Effector memory CD8-positive, alpha-beta T cell (primary cell): ENCODE measurements at places on chromosomes 4 and X.

- DNase-seq = no peak
Observed at GRCh38 chr4:184644553-184645307, 4.5 kb downstream of the CASP3 start.

GRCh38 chrX:43380704-43381103 is 275.4 kb upstream of the MAOA start:
- no peak for DNase-seq

GRCh38 chr4:158008551-158009218 is 164.1 kb downstream of the GASK1B start:
- no peak for DNase-seq

GRCh38 chr4:40238700-40239548 is 42.1 kb downstream of the RHOH start:
- peak; percentile 74 for DNase-seq

GRCh38 chr4:81806485-81806884 is 334.8 kb upstream of the RASGEF1B start:
- no peak for DNase-seq

DNA sequence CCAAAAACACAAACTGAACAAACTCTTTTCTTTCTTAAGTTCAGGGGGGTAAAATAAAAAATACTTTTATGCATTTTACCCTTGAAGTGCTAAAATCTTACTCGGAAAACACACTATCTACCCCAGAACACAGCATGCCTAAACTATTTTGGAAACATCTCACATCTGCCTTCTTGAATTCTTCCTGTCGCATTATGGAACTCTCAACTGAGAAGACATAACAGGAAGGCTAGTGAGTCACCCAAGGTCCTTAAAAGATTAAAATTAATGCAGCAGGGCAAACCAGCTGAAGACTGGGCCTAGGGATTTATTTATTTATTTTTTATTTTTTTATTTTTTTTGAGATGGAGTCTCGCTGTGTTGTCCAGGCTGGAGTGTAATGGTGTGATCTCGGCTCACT is 208.2 kb downstream of the APBB2 start:
- DNase-seq = no peak

DNA sequence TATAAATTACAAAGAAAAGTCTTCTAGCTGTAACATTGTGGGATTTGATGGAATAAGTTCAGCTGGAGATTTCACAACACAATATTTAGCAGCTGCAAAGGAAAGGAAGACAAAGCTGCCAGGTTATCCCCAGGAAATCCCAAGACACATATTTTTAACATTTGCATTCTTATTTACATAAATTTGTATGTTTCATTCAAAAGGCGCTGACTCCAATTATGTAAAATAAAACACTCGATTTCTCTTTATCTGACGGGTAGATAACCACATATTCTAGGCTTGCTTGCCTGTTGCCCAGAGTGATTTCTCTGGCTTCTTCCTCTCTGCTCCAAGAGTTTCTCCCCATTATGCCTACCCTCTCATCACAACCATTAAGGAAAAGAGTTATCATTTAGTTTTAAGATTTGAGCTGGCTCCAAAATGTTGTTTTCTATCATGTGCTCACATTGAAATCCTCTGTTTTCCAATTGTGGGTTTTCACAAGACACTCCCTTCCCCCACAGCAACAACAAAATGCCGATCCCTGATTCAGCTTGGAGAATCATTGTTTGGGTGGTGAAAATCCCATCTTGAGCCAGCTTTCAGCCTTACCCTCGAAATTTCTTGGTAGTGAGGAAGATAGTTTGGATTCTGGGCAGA is 128.2 kb upstream of the RASGEF1B start:
- no peak for DNase-seq

GRCh38 chr4:45661893-45662292 is 462.0 kb downstream of the GABRG1 start:
- no peak for DNase-seq

- DNase-seq = no peak
Observed at GRCh38 chr4:138290805-138291204, 48.7 kb upstream of the SLC7A11 start.

DNA sequence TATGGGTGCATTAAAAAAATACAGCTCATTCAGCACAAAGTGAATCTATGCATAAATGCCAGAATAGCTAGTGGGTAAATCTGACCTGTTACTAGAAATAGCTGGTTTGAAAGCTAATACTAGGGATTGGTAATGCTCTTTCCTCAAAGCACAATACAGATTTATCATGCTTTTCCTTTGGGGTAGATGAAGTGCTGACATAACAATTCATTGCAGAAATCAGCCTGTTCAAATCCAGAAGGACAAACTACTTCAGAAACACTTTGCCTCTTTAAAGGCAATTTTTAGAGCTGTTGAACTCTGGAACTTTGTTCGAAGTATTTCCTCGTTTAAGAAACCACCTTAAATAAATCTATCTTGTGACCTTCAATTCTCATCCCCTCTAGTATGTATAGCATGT is 957.9 kb downstream of the ARAP2 start:
- no peak for DNase-seq

DNA sequence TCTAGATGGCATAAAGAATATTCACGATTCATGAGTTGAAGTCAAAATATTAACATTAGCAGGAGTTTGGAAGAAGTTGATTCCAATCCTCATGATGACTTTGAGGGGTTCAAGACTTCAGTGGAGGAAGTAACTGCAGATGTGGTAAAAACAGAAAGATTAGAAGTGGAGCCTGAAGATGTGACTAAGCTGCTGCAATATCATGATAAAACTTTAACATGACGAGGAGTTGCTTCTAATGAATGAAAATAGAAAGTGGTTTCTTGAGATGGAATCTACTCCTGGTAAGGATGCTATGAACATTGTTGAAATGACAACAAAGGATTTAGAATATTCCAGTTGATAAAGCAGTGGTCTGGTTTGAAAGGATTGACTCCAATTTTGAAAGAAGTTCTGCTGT is 70.1 kb upstream of the TMLHE start:
- DNase-seq = no peak

DNA sequence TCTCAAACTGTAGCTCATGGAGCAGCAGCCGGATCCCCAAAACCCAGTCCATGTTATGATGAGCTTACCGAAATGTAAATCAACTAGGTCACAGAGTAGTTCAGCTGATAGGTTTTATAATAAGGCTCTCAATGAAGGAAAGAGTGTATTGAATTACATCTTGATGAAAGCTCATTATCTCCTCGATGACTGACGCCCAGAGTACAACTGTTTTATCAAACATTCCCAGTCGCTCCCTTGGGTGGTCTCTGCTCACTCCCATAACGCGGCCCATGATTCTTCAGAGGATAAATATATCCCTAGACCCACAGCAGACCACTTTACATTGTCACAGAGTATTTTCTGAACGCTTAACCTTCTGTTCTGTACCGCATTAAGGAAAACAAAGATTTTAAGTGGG is 452.3 kb upstream of the GALNT7 start:
- no peak for DNase-seq

GRCh38 chr4:117793845-117794480 is 240.3 kb upstream of the NDST3 start:
- no peak for DNase-seq

DNA sequence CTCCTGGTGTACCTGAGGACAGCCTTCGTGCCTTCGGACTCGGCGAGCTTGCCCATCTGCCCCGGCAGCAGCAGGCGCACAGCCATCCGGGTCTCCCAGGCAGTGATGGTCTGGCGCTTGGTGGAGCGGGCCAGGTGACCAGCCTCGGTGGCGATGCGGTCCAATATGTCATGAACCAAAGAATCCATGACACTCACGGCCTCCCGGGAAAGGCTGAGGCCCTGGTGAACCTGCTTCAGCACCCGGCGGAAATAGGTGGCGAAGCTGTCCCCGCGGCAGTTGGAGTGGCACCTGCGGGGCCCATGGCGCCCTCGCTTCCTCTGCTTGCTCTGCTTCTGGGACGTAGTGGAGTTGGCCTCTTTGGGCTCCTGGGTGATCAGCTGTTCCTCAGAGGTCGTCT is 350 bp downstream of the H2BW1 start:
- no peak for DNase-seq

DNA sequence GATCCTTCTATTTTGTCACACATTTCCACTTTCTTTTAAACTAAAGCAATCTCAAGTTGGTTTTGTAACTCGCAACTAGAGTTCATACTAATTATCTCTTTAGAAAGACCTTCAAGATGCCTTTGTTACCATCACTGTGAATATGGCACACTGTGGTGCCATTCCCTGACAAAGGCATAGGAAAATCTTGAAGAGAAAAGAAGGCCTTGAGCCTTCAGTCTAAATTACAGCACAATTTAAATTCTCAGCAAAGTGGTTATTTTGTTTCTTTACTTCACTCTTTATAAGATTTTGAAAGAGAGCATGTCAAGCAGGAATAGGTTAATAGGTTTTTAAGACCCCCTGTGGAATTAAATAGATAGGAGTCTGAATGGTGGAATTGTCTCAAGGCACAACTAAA is 89.0 kb upstream of the BANK1 start:
- DNase-seq = no peak

DNA sequence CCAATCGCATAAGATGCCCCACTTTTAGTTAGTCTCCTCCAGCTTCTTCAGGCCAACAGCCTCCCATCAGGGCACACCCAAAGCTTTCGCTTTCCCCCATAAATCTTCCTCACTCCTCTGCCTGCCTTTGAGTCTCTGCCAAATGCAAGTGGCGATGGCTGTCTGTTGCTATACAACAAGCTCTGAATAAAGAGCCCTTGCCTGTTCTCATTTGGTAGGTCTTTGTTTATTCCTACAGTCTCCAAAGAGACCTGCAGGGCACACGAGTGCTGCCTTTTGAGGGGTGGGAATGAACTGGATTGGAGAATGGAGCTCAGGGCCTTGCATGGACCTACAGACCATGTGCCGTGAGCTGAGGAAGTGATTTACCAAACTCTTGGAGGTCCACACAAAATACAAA is 52.2 kb upstream of the SOD3 start:
- DNase-seq = no peak

DNA sequence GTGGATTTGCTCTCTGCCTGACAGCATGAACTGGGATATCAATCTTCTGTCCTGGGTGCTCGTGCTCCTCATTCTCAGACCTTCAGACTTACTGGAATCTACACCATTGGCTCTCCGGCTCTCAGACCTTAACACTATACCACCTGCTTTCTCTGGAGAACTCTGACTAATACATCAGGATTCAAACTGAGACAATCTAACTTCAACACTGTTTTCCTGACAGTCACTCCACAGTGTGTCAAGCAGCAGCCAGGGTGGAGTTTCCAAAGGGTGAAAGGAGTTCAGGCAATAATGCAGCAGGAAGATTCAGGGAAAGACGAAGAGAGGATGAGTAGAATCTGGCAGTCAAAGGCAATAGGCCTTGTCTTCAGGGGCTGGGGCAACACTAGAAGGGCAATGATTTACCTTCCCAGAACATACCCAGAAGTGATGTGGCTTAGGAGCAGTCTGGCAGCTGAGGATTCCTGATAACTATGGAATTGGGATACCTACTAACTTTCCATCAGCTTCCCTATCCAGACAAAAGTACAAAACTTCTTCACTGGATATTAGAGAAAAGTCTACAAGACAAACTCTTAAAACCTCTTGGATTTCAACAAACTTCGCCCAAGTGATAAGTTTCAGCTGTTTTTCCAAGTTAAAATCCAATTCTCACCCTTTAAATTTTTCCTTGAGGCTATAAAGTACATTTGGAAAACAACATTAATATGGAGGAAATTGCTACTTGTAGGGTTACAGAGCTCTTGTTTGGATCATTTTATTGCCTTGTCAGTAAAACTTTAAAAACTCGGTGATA is 58.4 kb upstream of the SLIT2 start:
- DNase-seq = no peak

- DNase-seq = no peak
Observed at GRCh38 chrX:100979881-100980607, 10.5 kb downstream of the ARL13A start.

GRCh38 chr4:138202686-138203085 is 39.5 kb downstream of the SLC7A11 start:
- no peak for DNase-seq

DNA sequence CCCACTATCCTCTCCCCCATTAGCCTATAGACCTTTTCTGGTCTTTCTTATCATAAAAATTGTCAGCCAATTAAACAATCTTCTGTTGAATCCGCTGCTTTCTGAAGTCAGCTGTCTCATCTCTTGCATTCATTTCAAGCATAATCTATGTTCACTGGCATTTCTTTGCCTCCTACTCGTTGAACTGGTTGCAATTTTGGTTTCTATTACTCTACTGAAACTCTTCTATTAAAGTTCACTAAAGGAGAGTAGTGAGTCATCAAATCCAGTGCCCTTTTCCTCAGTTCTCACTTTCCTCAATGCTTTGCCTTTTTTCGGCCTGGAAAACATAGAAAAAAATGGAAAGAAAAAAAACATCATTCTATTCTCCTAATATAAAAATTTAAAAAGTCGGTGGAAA is 23.9 kb upstream of the CXCL13 start:
- DNase-seq = no peak

DNA sequence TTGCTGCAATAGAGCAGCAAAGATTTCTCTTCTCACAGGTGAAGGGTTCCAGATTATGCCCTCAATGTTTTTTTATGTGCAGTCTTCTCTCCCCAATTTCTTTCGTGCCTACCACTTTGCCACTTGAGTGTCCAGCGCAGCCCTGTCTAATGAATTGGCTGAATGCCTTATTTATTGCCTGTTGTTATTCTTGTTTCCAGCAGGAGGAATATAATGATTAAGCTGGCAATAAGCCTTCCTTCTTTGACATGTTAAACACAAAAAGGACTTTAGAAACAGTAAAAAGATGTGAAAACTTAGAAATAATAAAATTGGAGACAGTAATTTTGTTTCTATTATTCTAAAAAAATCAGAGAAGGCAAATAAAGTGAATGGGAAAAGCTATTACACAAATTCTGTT is 34.6 kb upstream of the FRAS1 start:
- no peak for DNase-seq

GRCh38 chrX:10021461-10022272 is 54.5 kb downstream of the CLDN34 start:
- DNase-seq = no peak

- peak; percentile 58 for DNase-seq
Observed at GRCh38 chr4:38856524-38857337, at the start of gene TLR6. Gene TLR6 (minus strand): TSS chr4:38856817. CDS start chr4:38829473, 27,344 bp downstream.

GRCh38 chr4:15451181-15451865 is 18.4 kb upstream of the CC2D2A start:
- no peak for DNase-seq

DNA sequence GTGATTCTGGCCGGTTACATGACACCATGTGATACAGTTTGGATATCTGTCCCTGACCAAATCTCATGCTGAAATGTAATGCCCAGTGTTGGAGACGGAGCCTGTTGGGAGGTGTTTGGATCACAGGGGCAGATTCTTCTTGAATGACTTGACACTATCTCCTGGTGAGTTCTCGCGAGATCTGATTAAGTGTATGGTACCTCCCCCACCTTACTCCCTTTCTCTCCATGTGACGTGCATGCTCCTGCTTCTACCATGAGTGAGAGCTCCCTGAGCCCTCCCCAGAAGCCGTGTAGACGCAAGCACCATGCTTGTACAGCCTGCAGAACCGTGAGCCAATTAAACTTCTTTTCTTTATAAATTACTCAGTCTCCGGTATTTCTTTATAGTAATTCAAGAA is 23.6 kb downstream of the CPE start:
- no peak for DNase-seq

- no peak for DNase-seq
Observed at GRCh38 chr4:36824682-36825081, 419.9 kb upstream of the NWD2 start.

- DNase-seq = no peak
Observed at GRCh38 chr4:36242629-36243354, 1.5 kb downstream of the ARAP2 start.

GRCh38 chrX:15915959-15916703 is 61.5 kb upstream of the AP1S2 start:
- no peak for DNase-seq

- DNase-seq = no peak
Observed at GRCh38 chr4:101065935-101066485, 281.3 kb downstream of the PPP3CA start.
